ENCODE measurements at places on chromosomes 5 and 9.

DNA sequence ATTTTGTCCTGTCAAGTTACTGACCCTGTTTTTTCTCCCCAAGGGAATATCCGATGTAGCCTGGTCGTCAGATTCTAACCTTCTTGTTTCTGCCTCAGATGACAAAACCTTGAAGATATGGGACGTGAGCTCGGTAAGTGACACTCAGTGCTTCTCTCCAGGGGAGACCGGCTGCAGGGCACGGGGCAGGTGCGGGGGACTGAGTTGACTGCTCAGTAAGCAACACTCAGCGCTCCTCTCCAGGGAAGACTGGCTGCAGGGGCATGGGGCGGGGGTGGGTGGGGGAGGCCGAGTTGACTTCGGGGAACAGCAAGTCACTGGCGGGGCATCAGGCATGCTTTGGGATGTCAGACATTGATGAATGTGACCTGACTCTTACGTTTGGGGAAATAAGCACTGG, 6.0 kb downstream of the WDR5 start:
- no peak for DNase-seq

DNA sequence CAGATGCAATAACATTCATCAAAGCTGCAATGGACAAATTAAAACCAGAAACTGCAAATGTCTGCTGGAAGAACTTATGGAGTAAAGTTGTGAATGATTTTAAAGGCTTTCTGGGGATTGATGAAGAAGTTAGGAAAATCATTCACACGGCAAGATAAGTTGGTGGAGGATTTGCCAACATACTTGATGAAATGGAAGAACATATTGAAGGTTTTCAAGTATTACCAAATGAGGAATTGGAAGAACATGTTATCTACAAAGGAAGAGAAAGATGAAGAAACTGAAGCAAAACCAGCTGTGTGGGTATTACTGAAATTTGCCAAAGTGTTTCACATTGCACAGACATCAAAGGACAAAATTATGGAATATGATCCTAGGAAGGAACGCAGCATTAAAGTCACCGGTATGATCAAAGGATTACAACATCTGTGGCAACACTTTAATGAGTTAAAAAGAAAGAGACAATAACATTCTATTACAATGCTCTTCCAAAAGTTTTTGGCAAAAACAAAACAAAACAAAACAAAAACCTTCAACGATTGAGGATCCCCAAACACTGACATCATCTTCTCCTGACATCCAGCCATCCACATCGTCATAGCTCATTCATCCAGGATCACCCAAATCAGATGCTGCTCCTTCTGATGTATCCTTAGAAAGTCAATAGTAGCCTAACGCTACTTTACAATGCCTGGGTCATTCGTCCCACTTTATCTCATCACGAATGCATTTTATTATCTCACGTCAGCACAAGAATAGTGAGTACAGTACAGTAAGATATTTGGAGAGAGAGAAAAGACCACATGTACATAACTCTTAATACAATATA, 61.3 kb upstream of the SMC5 start:
- DNase-seq: no peak

DNA sequence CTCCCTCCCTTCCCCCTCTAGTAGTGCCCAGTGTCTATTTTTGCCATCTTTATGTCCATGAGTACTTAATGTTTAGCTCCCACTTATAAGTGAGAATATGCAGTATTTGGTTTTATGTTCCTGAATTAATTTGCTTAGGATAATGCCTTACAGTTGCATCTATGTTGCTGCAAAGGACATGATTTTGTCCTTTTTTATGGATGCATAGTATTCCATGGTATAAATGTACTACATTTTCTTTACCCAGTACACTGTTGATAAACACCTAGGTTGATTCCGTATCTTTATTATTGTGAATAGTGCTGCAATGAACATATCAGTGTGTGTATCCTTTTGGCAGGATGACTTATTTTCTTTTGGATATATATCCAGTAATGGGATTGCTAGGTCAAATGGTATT, 3.8 kb downstream of the ABLIM3 start:
- no peak for DNase-seq

GRCh38 chr5:14295610-14296009, 152.5 kb downstream of the TRIO start:
- DNase-seq: no peak

GRCh38 chr5:110925398-110925797, 146.1 kb upstream of the TSLP start:
- no peak for DNase-seq

- DNase-seq: peak; percentile 38
These were observed 8.5 kb downstream of the KLF9 start for GRCh38 chr9:70405808-70406433.

DNA sequence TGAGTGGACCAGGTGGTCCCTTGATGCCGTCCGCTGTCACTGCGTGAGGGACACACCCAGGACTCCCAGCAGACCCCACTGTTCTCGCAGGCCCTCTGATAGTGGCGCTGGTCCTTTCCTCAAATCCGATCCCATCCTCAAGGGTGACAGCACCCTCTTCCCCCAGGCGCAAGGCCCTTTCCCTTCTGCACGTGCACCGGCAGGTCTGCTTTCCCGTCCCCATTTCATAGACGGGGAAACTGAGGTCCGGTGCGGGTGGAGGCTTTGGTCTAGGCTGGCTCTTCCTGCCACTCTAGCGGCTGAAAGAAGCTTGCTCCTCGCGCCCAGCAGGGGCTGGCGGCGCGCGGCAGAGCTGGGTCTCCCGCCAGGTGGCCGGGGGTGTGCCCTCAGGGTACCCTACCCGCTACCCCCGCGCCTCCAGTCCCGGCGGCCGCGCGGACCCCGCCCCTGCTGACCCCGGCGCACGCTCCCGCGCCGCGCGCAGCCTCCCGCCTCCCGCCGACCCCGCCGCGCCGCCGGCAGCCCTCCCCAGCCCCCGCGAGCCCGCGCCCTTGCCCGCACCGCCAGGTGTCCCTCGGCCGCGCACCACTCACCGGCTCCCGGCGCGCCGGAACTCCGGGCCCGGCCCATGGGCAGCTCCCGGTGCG, 453 bp downstream of the RASGEF1C start:
- DNase-seq: peak; percentile 51

- no peak for DNase-seq
These were observed 35.7 kb downstream of the EXD3 start for GRCh38 chr9:137387114-137387890.

DNA sequence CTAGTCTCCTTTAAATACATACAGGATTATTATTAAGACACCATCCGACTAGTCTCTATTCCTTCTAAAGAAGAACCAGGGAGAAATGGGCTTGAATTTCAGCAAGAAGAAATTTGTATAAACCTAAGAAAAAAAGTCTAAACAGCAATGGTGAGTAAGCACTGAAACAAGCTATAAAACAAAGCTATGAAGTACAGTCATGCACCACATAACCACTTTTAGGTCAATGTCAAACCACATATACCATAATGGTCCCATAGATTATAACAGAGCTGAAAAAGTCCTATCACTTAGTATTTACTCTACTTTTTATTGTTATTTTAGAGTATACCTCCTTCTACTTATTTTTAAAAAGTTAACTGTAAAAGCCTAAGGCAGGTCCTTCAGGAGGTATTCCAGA, 102.0 kb upstream of the NFIB start:
- DNase-seq: no peak

GRCh38 chr9:85007748-85008147, 338.2 kb downstream of the NTRK2 start:
- no peak for DNase-seq

DNA sequence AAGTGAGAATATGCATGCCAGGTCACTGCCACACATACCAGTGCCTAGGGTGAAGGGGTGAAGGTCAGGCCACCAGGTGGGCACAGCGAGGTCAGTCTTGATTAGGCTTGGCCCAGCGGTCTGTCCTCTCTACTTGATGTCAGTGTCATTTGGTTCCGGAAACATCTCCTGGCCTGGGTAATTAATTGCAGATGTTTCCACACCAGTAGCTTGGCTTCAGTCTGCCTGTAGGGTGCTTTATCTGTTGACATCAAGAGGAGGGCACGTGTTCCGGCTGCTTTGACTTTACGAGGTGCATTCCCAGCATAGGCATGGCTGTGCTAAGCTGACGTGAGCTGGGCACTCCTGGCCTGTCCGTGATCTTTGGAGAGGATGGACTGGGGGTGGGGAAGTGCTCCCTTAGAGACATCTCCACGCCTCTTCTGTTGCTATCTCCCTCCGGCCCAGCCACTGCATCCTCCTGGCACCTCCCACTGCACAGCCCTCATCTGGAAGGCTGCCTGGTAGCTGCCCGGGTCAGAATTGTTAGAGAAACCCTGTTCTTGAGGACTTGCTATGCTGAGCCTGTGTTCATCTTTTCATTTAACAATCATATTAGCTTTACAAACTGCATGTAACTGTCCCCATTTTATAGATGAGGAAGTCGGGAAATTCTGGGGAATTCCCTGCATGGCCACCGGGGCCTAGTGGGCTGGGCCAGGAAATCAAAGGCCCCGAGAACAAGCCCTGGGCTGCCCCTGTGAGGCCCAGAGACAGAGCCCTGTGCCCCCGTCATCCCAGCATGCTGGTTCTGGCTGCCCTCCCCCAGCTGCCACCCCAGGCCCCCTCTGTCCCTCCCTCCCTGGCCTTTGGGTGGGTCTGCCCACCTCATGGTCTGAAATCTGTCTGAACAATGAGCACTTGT, 29.1 kb downstream of the JADE2 start:
- peak; percentile 33 for DNase-seq

- no peak for DNase-seq
These were observed 44.5 kb upstream of the C5orf47 start for GRCh38 chr5:173944511-173944910.

DNA sequence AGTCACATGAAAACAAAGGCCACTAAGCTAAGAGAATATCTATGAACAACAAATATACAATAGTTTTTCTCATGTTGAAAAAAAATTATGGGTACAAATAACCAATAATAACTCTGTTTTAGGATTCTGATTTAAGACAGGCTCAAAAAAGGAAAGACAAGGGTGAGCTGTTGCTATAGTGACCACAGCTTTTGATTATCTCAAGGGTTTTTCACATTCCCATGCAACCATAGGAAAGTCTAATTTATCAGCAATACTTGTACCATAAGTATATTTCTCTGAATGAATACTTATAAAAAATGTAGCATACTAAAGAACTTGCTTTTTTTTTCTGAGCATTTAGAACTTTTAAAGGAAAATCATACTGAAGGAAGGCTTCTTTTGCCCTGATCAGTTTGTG, 68.0 kb downstream of the MRPS27 start:
- DNase-seq: no peak

GRCh38 chr9:116913536-116913935, 226.4 kb downstream of the TRIM32 start:
- DNase-seq: no peak

DNA sequence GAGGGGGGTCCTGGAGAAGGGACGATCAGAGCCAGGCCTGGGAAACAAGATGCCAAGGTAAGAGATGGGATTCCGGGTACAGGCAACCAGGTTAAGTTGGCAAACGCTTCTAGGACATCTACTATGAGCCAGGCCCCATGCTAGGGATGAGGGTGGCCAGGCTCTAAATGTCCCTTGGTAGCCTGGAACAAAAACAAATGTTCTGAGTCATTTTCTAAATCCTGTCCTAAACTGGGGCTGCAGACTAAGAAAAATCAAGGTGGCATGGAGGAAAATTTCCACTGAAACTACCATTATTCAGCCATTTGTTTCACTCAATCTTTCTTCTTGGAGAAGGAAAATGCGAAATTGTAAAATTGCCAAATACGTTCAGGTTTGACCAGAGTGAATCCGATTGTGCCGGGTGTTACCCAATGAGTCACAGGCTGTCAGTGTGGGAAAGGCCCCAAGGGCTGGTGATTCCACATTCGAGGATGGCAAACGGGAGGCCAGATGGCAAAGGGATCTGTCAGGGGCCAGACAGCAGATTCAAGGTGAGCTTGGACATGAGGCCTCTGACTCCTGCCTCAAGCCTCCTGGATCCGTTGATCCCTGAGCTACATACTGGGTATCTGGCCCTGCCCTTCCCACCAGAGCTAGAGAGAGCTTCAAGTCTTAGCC, 57.6 kb downstream of the PAX5 start:
- no peak for DNase-seq

- DNase-seq: no peak
These were observed 349.7 kb downstream of the ARRDC3 start for GRCh38 chr5:91033370-91033769.

- DNase-seq: no peak
These were observed 270.0 kb downstream of the NSG2 start for GRCh38 chr5:174315471-174315870.

DNA sequence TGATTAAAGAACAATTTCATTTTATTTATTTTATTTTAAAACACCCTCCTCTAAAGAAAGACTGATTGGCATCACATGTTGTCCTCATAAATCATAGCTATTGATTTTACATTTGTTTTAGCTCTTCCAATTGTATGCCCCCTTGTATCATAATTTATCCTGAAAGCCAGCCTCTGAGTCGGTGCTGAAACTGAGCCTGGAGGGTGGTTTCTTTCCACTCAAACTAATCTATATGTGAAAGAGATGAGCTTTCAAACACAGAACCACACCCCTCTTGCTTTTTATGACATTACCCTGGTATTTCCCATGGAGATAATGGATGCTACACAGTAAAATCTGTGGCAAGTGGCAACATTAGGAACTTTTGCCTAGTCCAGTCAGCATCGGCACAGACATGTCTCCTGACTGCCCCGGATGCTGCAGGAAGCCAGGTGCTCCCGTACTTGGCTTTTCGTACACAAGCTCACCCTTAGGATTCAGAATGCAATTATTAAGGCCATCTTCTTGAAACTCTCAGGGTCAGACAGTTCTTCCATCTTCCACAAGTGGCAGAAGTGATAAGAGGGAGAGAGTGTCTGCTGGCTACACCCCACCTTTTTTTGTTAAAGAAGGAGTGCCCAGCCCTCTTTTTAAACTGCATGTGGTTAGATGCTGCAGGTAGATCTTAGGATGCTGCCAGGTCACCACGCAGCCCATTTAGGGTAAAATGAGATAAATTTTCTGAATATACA, 91.1 kb downstream of the SNCAIP start:
- DNase-seq: no peak

DNA sequence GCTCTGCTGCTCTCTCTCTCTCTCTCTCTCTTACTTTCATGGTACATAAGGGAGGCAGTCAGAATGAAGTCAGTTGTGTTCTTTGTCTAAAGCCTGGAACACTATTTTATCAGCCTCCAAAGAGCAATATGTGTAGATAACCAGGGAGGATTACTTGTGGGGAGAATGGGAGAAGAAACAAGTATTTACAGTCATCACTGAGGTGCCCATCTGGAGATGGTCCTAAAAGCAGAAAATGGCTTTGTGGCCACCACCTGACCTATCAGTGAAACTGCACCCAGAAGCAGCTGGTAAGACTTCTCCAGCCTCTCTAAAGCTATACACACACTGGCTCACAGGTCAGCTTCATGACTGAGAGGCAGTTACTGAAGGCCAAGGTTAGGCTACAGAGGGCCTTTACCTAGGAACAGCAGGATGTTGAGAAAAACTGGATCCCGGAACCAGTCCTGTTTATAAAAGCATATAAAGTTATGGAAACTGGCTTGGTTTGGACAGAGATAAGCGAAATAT, 75.1 kb downstream of the MRPS27 start:
- peak; percentile 67 for DNase-seq

- no peak for DNase-seq
These were observed 243.7 kb downstream of the CWC27 start for GRCh38 chr5:65012301-65012892.

DNA sequence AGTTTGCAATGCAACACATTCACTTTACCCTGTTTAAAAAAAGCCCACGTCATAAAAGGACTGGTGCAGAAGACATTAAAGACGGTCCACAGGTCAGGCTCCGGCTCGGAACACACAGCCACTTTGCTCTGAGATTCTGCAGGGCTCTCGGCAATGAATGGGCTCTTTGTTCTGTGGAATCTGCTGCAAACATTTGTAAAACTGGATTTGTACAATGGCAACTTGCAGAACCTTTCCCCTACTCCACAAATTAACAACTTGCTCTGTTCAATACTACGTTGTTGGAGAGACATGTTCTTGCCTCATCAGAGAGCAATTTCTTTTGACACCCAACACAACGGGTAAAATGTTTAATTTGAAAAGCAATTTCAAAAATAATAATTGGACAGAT, 13.0 kb upstream of the NR5A1 start:
- DNase-seq: no peak

Measured in GM23338 (cell line).